ENCODE measurements at places on chromosomes 11 and 22. TPM values are rescaled to one million over a fixed set of nuclear protein-coding genes. Genes with fewer than 3 reads are reported as not detected.

NFAM1 gene
- not detected for total RNA-seq

CABP7 gene
- not detected for total RNA-seq

PRDX5 gene
- 405 TPM for total RNA-seq

SYCE3 gene
- total RNA-seq, result not detected

HSPA8 gene
- total RNA-seq, result 1,843 TPM

C1QTNF6 gene
- total RNA-seq, result 6.9 TPM

LRRN4CL gene
- total RNA-seq, result 6.6 TPM

KRTAP5-7 gene
- total RNA-seq, result not detected

ANKK1 gene
- total RNA-seq, result not detected

LUZP2 gene
- not detected for total RNA-seq

UCP3 gene
- under 0.01 TPM for total RNA-seq

KCNJ1 gene
- total RNA-seq, result not detected

CARS1 gene
- total RNA-seq, result 101 TPM

NOX4 gene
- 0.71 TPM for total RNA-seq

OR8B8 gene
- not detected for total RNA-seq

OSBP gene
- 17.0 TPM for total RNA-seq

OR5M10 gene
- total RNA-seq, result not detected

GRIA4 gene
- total RNA-seq, result not detected

SCGB2A2 gene
- total RNA-seq, result not detected

MYOD1 gene
- not detected for total RNA-seq

RCOR2 gene
- 1.7 TPM for total RNA-seq

CARD16 gene
- total RNA-seq, result 11.5 TPM

NAT10 gene
- total RNA-seq, result 22.7 TPM

POLR2F gene
- total RNA-seq, result 114 TPM

GCAT gene
- total RNA-seq, result 43.0 TPM

OR10AG1 gene
- not detected for total RNA-seq

LDLRAD3 gene
- 7.8 TPM for total RNA-seq

APOL4 gene
- under 0.01 TPM for total RNA-seq
